T-helper 17 cell (primary cell): ENCODE measurements at places on chromosomes 3 and 15. TPM values are rescaled to one million over a fixed set of nuclear protein-coding genes. Genes with fewer than 3 reads are reported as not detected.

DNA sequence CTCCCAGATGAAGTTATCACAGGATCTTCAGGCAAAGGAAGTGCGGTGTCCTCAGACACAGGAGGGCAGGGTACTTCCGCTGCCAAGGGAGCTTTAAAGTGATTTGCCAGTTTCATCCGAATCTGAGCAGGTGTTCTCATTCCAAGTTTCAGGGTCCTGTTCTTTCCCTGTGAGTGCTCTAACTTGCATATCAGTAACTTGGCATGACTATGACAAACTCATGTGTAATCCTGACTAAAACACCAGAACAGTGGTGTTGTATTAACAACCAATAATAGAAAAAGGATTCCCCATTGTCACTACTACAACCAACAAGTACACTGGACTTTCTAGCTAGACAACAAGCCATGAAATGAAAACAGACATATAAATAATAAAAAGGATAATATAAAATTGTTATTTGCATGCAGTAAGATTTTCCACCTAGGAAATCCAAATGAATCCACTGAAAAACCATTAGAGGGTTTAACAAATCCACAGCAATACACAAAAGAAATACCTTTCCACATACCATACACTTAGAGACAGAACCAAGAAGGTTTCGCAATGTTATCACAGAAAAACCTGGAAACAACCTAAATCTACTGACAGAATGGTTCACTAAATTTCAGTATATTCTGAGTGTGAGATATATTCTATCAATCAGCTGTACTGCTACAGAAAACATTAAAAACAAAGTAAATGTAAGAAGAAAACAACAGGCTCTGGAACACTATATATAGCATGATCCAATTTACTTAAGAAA is 40.9 kb upstream of the RPL35A start:
- no peak for DNase-seq
- H3K27ac ChIP-seq = no peak overlapping the region
- H3K4me1 ChIP-seq = peaks cover 9% of the 10 kb centered on the region
- peaks cover 2% of the 10 kb centered on the region for H3K36me3 ChIP-seq

- H3K4me3 ChIP-seq = no peak overlapping the region
- no peaks in the 10 kb centered on the region for H3K36me3 ChIP-seq
- H3K4me1 ChIP-seq = peaks cover 8% of the 10 kb centered on the region
- peaks cover 67% of the 10 kb centered on the region for H3K27me3 ChIP-seq
Measured at GRCh38 chr3:43854283-43854682, 163.5 kb downstream of the ABHD5 start.

DNA sequence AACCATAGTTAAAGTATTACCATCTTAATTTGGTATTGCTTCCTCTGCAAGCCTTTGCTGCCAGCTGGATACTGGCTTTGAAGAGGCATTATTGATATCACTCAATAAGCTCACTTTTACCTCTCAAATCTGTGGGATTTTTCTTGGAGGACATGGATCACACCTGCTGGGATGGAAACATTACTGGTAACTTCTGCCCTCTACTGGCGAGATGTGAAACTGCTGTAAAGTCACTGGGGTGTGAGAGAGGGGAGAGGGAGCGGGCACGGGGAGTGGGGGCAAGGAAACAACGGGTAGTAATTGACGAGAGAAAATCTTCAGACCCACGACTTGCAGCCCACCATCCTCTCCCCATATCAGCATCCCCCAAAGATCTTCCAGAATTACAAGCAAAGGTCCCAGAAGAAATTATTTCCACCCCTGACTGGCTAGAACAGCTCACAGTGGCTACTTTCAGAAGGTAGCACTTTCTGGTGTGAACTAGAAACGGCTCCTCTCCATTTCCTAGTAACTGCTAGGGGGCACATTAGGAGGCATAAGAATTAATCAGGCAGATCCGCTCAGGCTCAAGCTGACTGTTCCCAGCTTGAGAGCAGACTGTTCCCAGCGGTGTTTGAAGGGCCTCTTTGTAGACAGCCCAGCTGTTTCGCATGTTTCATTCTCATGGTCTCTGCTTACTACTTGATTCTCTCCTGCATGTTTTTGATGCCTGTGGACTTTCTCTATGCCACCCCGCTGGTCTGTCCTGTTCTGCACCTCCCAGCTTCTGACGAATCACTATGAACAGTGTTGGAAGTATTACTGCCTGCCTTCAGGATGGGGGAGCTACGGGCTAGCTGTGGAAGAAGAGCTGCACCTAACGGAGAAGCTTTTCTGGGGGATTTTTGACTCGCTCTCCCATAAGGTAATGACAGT is 230.4 kb upstream of the CHRM5 start:
- H3K4me3 ChIP-seq = no peak overlapping the region
- no peak for DNase-seq
- no peaks in the 10 kb centered on the region for H3K36me3 ChIP-seq
- peaks cover 5% of the 10 kb centered on the region for H3K4me1 ChIP-seq
- H3K27me3 ChIP-seq = peaks cover 5% of the 10 kb centered on the region
- H3K27ac ChIP-seq = no peak overlapping the region

The PPP2R3A gene
- 0.13 TPM for total RNA-seq

GRCh38 chr3:119279101-119279554 is 15.1 kb upstream of the ARHGAP31 start:
- DNase-seq = no peak
- no peak overlapping the region for H3K4me3 ChIP-seq
